ENCODE measurements at places on chromosomes 5 and 9. TPM values are rescaled to one million over a fixed set of nuclear protein-coding genes. Genes with fewer than 3 reads are reported as not detected.

DNA sequence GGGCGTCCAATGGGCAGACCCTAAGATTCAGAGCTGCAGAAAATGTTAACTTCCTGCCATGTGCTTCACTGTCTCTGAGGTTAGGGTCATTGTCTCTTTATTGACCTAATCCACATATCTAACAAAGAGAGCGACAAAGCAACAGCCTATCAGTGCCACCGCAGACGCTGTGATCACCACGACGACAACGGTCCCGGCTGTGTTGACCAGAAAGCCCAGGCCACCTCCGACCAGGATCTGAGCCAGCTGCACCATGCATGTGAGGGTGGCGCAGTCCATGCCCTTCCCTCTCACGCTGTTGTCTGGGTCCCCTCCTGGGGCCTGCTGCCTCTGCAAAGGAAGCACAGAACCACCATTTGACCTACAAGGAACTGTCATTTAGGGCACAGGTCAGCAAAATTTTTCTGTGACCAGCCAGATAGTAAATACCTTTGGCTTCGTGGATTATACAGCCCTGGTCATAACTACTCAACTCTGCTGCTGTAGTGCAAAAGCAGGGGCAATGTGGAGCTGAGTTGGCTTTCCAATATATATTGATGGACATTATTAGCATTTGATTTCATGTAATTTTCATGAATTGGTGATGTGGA lies 8.5 kb downstream of the RXFP3 start:
- H3K4me1 ChIP-seq: no peaks in the 10 kb centered on the region
- no peak overlapping the region for H3K27ac ChIP-seq
- H3K27me3 ChIP-seq: peaks cover 23% of the 10 kb centered on the region
- H3K36me3 ChIP-seq: no peaks in the 10 kb centered on the region
- no peak for DNase-seq

DNA sequence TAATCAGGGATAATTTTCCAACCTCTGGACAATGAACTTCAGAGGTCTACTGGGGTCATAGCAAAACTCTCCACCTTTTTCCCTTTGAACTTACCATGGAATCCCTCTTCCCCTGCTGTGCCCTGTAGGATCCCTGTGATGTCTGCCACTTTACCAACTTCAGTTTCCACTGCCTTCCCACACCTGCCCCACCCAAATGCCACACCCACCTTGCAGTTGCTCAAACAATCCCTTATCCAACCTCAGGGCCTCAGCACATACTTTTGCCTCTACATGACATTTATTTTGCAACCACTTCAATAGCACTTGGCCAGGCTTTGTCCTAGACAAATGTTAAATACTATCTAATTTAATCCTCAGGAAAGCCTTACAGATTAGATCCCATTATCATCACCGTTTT lies 463.7 kb upstream of the WWC1 start:
- no peak overlapping the region for H3K27ac ChIP-seq
- no peak for DNase-seq
- no peak overlapping the region for H3K4me3 ChIP-seq
- peaks cover 2% of the 10 kb centered on the region for H3K36me3 ChIP-seq
- no peaks in the 10 kb centered on the region for H3K4me1 ChIP-seq
- H3K27me3 ChIP-seq: no peaks in the 10 kb centered on the region

- H3K27ac ChIP-seq: no peak overlapping the region
- no peaks in the 10 kb centered on the region for H3K27me3 ChIP-seq
- H3K36me3 ChIP-seq: no peaks in the 10 kb centered on the region
- H3K4me1 ChIP-seq: no peaks in the 10 kb centered on the region
Observed at GRCh38 chr9:29685531-29685930, 2112.2 kb upstream of the C9orf72 start.

DNA sequence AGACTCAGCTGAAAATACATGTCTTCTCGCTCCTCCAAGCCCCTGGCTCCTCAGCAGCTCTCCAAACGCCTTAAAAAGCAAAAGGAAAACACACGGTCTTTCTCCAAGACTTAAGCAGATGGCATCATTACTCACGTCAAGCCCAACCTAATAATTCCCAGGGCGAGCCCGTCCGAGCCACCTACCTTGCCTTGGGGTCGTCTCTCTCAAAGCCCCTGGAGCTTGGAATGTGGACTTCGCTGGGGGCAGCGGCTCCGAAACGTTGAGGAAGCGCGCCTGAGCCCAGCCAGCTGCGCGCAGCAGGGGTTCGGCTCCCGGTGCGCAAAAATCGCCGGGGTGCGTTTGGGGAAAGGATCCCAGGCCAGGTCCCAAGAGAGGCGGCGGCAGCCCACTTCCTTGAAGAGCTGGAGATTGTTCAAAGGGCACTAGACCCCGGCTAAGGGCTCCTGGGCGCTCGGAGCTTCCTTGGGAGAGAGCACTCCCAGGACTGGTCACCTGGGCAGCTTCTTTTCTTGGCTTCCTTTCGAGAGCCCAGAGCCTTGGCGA lies 395 bp downstream of the DRD1 start:
- H3K36me3 ChIP-seq: no peaks in the 10 kb centered on the region
- peaks cover 38% of the 10 kb centered on the region for H3K27me3 ChIP-seq
- DNase-seq: no peak

GRCh38 chr5:35926389-35927051 lies 11.9 kb downstream of the CAPSL start:
- H3K4me1 ChIP-seq: peaks cover 14% of the 10 kb centered on the region
- peaks cover 10% of the 10 kb centered on the region for H3K27me3 ChIP-seq
- H3K27ac ChIP-seq: no peak overlapping the region
- no peaks in the 10 kb centered on the region for H3K36me3 ChIP-seq
- H3K4me3 ChIP-seq: no peak overlapping the region
- DNase-seq: peak; percentile 8

GRCh38 chr9:97808972-97809371 lies 44.1 kb upstream of the FOXE1 start:
- H3K27me3 ChIP-seq: peaks cover 11% of the 10 kb centered on the region
- H3K27ac ChIP-seq: no peak overlapping the region
- DNase-seq: peak; percentile 2
- no peaks in the 10 kb centered on the region for H3K36me3 ChIP-seq
- peaks cover 5% of the 10 kb centered on the region for H3K4me1 ChIP-seq
- H3K4me3 ChIP-seq: no peak overlapping the region

- H3K27me3 ChIP-seq: no peaks in the 10 kb centered on the region
- H3K4me1 ChIP-seq: no peaks in the 10 kb centered on the region
- DNase-seq: peak; percentile 69
- H3K36me3 ChIP-seq: no peaks in the 10 kb centered on the region
- H3K4me3 ChIP-seq: no peak overlapping the region
Observed at GRCh38 chr9:71929791-71930440, 18.5 kb downstream of the C9orf85 start.

Gene SLC22A4
- total RNA-seq: 4.5 TPM

Gene ANKRD34B
- 0.20 TPM for total RNA-seq

Gene DDX4
- not detected for total RNA-seq

Gene BRD8
- 33.1 TPM for total RNA-seq
